ENCODE measurements at places on chromosomes 7 and 10.
A peak's percentile ranks its signal among the peaks of the same experiment; 100 is the strongest.

DNA sequence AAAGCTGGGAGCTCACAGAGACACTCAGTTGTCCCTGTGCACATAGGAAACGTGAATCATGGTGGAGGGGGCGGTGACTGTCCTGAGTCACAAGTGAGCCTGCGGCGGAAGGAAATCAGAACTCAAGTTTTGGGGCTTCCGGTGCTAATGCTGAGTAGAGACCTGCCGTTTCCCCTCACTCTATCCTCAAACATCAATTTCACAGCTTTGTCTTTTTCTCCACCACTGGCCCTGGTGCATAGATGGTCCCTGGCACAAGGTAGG is 21.9 kb downstream of the ADCYAP1R1 start:
- no peak for DNase-seq

- no peak for DNase-seq
These were observed 5.0 kb downstream of the PRKAG2 start for GRCh38 chr7:151871904-151872303.

DNA sequence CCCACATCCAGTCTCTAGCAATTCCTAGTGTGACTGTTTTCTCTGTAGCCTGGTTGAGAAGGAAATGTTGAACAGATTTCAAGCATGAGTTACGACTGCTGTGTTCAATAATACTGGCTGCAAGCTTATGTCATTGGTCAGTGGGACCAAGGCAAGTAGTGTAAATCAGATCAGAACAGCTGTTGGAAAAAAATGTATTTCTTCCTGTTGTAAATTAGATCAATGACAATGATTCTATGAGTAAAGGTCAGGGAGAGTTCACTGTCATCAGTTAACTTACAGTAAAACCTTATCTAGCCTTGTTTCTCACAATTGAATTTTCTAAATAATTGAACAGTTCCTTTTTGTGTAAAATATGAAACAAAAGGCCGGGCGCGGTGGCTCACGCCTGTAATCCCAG is 6.7 kb downstream of the OTUD1 start:
- no peak for DNase-seq

DNA sequence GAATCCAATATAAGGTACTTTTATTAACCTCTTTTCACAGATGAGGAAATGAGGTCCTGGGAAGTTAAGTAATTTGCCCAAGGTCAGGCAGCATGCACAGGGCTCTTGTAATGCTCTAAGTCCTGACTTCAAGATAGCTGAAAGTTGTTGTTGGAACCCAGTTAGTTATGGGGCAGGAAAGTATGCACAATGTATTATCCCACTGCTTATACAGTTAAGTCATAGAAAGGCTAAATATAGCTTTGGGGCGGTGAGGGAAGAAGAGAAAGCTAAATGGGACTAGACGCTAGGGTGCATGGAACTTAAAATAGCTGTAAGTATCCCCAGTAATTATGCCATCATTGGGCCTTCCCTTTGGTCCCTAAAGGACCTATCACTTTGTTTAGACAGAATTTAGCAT is 9.2 kb downstream of the GLCCI1 start:
- DNase-seq: peak; percentile 28

- peak; percentile 15 for DNase-seq
These were observed 2.6 kb downstream of the LUC7L2 start for GRCh38 chr7:139362302-139362701.

GRCh38 chr7:112876877-112877276 is 86.7 kb upstream of the TMEM168 start:
- no peak for DNase-seq
